ENCODE measurements at places on chromosomes 5 and 9.

DNA sequence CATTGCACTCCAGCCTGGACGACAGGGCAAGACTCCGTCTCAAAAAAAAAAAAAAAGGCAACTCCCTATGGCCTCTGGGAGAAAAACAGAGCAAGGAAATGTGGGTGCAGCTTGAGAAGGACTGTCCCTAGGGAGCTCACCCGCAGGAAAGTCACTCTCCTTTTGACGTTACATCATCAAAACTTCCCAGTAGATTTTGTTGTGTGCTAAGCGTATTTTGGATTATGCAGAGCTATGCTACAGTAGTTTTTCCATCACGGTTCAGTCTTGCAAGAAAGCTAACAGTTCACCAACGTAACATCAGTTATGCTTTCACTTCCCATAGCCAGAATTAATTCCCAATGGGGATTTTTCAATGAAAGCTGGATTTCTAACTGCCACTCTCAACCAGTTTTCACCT lies 138.8 kb downstream of the HSD17B3 start:
- no peak for DNase-seq

- DNase-seq, result no peak
Observed at GRCh38 chr5:3217114-3217513, 378.5 kb upstream of the IRX1 start.

- no peak for DNase-seq
Observed at GRCh38 chr5:38557308-38557710, 863 bp upstream of the LIFR start.

- no peak for DNase-seq
Observed at GRCh38 chr5:8934455-8934854, 611.4 kb downstream of the SEMA5A start.

- DNase-seq, result no peak
Observed at GRCh38 chr9:99416007-99416406, 193.9 kb downstream of the SEC61B start.

- no peak for DNase-seq
Observed at GRCh38 chr9:82613498-82613897, 449.4 kb downstream of the RASEF start.

- no peak for DNase-seq
Observed at GRCh38 chr5:39440958-39441624, 16.3 kb upstream of the DAB2 start.

DNA sequence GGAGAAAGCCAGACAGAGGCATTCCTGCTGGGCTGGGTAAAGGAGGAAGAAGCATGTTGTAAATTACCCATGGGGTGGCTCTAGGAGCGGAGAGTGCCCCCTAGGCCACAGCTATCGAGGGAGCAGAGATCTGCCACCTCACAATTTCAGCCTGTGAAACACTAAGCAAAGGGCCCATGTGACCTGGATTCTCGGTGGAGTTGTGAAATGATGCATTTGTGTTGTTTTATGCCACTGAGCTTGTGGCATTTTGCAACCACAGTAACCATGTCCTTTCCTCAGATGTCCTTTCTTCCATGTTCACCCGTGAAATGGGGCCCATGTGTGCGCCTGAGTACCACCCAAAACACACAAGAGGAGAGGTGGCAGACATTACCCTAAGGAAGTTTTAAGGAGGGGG lies 159.3 kb downstream of the SYK start:
- DNase-seq, result no peak

DNA sequence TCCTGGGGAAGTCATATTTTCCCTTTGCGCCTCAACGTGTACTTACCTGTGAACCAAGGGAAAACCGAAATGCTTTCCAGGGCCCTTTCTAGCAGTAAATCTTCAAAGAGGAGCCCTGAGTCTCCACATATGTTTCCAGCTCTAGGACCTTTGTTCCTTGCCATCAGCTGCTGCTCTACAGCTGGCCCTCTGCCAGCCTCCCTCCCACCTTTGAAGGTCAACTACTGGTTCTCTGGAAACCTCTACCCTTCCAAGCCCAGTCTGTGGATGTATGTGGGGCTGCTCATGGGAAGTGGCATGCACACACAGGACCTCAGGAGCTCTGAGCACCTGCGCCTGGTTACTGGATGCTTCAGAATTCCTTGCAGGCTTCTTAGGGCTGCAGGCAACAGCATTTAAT lies 117.2 kb downstream of the PSD2 start:
- no peak for DNase-seq

- DNase-seq, result no peak
Observed at GRCh38 chr9:137160716-137161557, 8.9 kb downstream of the LRRC26 start.

- peak; percentile 9 for DNase-seq
Observed at GRCh38 chr9:126147936-126148870, 178.4 kb upstream of the MVB12B start.

GRCh38 chr5:87150630-87151029 lies 117.1 kb upstream of the RASA1 start:
- no peak for DNase-seq

DNA sequence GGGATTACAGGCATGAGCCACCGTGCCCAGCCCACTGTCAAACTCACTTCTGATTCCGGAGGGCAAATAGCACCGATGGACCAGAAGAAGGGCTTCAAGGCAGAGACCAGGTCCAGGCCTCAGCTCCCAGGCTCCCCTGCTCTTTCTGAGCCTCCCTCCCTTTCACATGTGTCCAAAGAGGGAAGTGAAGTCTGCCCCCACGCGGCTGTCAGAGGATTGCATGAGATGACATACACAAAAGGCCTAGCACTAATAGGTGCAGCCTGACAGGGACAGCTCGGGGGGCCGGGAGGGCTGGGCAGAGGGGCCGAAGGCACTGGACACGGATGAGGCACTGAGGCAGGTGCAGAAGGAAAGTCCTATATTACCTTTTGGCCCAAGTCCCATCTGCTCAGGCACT lies 16.1 kb downstream of the FBP1 start:
- no peak for DNase-seq

GRCh38 chr5:124936626-124936933 lies 190.1 kb upstream of the ZNF608 start:
- DNase-seq, result no peak

DNA sequence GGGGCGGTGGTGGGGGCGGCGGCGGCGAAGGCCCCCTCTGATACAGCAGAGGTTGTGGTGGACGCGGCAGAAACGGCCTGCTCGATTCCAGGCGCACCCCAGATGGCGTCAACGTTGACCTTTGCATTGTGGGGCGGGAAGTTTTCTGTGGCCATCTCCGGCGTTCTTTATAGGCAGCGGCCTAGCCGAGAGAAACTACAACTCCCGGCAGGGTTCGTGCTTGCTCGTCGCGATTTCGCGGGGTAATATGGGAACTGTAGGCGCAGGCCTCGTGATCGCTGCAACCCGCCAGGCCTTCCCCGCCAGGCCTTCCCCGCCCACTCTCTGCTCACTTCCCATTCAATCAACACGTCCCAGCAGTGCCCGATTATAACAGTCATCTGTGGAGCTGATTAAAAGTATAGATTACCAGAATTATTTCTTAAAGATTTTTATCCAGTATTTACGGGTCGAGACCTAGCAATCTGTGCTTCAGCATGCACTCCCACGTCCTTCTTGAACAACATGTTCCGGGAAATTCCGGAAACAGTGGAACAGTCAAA lies at the start of gene BOD1:
Gene BOD1 (minus strand): TSS at position 74 of the 542 bp plus-strand sequence. CDS start 214 bp downstream, outside the sequence.
- DNase-seq, result peak; percentile 87

DNA sequence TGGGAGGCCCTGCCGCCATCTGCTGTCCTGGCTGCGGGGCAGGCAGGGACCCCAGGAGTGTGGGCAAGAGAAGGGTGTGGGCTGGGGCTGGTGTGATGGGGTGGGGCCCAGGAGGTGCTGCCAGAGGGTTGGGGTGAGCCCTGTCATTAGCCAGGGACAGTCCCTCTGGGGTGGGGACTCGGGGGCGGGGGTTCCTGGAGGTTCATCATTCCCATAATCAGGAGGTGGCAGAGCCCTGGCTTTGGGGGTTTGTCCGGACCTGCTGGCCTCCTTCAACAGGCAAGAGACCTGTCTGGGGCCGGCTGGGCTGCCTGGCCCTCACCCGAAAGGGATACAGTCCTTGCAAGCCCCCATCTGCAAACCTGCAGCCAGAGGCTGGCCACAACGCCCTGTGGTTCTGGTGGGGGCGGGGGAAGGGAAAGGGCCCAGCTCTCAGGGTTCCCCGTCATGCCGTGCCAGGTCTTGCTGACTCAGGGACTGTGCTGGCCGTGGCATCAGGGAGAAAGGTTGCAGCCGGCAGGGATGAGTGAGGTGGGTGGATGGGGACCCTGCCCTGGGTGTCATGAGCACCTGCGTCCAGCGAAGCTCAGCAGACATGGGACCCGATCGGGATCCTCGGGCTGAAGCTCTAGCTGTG lies 65.2 kb downstream of the MRPL36 start:
- no peak for DNase-seq

DNA sequence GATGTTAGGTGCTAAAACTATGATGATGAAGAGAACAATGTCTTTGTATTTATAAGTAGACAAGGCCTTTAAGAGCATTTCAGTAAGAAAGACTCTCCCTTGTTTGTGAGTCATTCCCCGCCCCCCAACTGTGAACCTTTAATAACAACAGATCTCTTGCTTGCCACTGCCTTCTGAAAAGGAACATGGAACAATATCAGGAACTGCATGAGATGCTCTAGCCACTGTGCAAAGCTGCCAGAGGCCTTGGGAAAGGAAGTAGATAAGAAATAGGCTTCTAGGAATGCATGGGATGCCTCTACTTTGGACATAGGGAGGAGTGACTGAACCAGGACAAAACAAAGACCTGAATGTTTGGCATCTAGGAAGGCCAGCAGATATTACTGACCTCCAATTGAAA lies 296.1 kb upstream of the MPDZ start:
- no peak for DNase-seq

DNA sequence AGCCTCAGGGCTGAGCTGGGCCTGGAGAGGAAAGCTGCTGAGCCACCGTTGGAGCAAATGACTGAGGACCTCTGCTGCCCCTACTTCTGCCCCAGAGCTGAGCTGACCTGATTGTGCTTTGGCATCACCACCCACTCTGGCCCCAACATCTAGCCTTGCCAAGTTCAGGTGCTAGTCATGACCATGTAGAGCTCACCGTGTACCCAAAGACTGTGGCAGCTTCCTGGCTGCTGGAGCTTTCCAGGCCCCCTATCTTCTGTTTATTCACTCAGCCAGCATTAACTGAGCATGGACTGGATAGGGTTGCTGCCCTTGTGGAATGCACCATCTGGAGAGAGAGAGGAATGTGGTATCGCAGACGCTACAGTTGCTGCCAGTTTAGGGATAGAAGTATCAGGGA lies 49.1 kb downstream of the JADE2 start:
- DNase-seq, result no peak

DNA sequence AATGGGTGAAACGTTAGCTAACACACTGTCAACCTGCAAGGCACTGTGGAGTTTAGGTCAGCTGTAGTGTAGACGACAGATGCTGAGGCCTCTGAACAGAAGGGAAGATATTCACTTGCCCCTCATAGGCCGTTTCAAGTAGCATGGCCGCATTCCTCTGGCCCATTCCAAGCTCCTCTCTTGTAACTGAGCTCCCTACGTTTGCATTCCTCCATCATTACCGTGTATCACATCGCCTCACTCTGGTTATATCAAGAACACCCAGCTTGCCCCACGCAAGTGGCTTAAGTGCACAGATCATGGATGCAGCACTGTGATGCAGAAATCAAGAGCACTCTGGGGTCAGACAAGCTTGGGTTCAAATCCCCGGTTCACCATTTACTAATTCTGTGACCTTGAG lies 43.3 kb downstream of the PRELID2 start:
- DNase-seq, result no peak

GRCh38 chr5:55159763-55160492 lies at the start of gene GPX8:
Gene GPX8 (plus strand): TSS chr5:55160171. CDS start chr5:55160193, 22 bp downstream.
- no peak for DNase-seq

GRCh38 chr5:13218518-13218917 lies 726.0 kb downstream of the DNAH5 start:
- DNase-seq, result no peak

DNA sequence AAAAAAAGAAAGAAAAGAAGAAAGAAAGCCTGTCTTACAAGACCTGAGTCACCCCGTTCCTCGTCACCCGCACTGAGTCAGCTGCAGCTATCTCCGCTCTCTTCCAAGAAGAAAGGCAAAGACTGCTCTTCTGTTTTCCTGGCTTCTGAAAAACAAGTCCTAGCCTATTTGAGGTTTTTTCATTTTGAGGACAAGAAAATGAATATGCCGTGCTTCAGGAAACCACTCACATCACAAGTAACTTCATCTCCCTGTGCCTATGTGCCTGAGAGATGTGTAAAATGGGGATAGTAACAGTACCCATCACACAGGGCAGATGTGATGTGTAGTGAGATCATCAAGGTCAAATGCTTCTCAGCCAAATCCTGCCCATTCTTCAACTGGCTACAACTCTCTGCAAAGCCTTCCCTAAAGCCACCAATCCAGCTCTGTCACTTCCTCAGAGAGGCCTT lies 78.4 kb downstream of the GLDC start:
- DNase-seq, result no peak

- DNase-seq, result no peak
Observed at GRCh38 chr5:133232011-133232410, 180.2 kb downstream of the HSPA4 start.

DNA sequence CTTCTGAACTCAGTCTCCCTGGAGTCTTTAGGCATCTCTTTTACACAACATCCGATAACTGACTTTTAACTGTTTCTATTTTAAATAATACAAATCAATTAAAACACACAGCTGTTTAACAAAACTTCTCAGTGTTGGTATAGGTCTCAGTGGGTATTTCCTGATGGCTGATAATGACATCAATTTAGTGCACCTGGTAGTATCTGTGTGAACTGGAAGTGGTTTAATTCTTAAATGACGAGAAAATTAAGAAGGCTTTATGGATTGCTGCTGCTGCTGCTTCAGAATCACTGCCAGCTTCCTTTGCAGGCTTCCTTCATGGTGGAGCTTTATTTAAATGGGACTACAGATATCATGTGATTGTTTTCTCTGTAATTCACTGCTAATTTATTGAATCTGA lies 92.3 kb downstream of the RPS23 start:
- DNase-seq, result no peak

GRCh38 chr9:95084254-95084934 lies 233.1 kb downstream of the FANCC start:
- no peak for DNase-seq

DNA sequence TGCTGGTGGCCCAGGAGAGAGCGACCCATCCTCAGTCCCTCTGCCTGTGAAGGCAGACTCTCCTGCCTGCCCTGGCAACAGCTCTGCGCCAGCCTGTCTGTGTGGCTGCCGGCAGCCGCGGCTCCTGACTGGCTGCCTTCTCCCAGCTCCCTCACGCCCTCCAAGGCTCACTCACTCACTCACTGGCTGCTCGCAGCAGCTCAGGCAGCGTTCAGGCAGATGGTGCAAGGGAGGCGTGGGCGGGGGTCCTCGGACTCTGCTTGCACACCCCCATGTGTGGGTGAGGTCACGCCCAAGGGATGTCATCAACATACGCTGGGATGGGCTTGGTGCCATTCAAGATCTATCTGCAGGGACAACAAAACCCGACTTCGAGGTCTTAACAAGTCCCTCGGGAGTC lies 66.7 kb downstream of the DAB2IP start:
- DNase-seq, result no peak

GRCh38 chr5:69334793-69335268 lies 2.2 kb upstream of the CCDC125 start:
- peak; percentile 45 for DNase-seq

- DNase-seq, result no peak
Observed at GRCh38 chr9:114003758-114004157, 74.3 kb downstream of the AMBP start.

- DNase-seq, result no peak
Observed at GRCh38 chr5:68134033-68134668, 81.4 kb upstream of the PIK3R1 start.

GRCh38 chr9:16246785-16247184 lies 623.7 kb downstream of the BNC2 start:
- no peak for DNase-seq
